A673 (cell line): ENCODE measurements at places on chromosomes 6 and 20. TPM values are rescaled to one million over a fixed set of nuclear protein-coding genes. Genes with fewer than 3 reads are reported as not detected.

GRCh38 chr20:63759377-63759901, 19.9 kb downstream of the SLC2A4RG start:
- no peaks in the 10 kb centered on the region for H3K27me3 ChIP-seq
- no peaks in the 10 kb centered on the region for H3K4me1 ChIP-seq
- H3K36me3 ChIP-seq = no peaks in the 10 kb centered on the region
- H3K27ac ChIP-seq = no peak overlapping the region
- H3K4me3 ChIP-seq = no peak overlapping the region

- no peaks in the 10 kb centered on the region for H3K27me3 ChIP-seq
- H3K27ac ChIP-seq = no peak overlapping the region
- no peaks in the 10 kb centered on the region for H3K36me3 ChIP-seq
- no peak for DNase-seq
These were observed 39.0 kb downstream of the ADGRF4 start for GRCh38 chr6:47737406-47737805.

Gene APOBEC2
- not detected in 2 replicates for total RNA-seq

DNA sequence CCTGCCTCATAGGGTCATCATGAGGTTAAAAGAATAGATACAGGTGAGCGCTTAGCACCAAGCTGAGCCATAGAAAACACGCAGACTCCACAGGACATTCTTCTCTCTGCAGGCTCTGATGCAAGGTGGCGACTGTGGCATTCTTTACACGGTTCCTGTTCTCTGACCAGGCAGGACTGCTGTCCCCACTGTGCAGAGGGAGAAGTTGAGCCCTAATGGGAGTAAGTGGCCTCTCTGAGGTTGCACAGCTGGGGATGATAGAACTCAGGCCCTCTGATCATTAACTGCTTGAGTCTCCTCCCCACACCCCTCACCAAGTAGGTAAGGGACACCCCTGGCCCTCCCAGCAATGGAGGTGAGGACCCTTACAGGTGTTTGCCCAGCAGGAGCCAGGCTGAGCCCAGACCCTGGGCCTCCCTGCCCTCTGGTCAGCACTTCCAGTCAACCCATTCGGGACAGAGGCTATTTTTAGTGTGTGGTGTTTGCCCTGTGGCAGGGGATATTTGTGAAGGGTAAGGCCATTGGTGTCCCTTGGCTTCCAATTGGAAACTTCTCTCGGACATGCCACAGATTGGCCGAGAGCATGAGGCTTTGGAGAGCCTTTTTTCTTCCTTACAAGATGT, 116.8 kb downstream of the VEGFA start:
- H3K4me3 ChIP-seq = no peak overlapping the region
- DNase-seq = no peak
- no peak overlapping the region for H3K27ac ChIP-seq
- no peaks in the 10 kb centered on the region for H3K4me1 ChIP-seq
- no peaks in the 10 kb centered on the region for H3K27me3 ChIP-seq

DNA sequence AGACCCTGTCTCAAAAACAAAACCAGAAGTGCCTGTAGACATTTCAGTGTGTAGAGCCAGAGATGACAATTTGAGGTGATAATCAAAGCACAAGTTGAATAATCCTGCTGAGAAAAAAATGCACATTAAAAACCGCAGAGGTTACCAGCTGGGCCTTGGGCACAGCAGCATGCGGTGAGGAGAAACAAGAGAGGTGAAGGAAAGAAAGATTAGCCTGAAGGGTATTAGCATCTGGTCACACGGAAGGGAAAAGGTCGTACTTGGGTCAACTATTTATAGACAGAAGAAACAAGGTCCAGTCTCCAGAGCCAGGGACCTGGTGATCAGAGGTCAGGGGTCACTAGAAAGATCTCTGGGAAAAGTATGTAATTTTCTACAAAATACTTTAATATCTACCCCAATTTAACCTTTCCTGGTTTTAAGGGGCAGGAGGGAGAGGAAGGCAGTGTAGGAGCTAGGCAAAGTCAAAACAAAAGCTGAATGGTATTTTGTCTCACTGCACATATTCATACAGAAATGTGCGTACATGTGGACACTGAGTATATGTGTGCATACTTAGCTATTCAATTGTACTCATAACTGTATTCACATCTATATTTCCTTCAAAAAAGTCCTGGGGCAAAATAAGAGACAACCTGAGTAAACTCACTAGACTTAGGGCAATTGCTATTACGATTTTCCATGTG, 10.1 kb downstream of the MAP7 start:
- no peaks in the 10 kb centered on the region for H3K4me1 ChIP-seq
- no peaks in the 10 kb centered on the region for H3K36me3 ChIP-seq
- no peak for DNase-seq
- H3K27ac ChIP-seq = no peak overlapping the region
- H3K4me3 ChIP-seq = no peak overlapping the region
- H3K27me3 ChIP-seq = peaks cover 16% of the 10 kb centered on the region

Gene DEFB132
- not detected in 2 replicates for total RNA-seq

GRCh38 chr6:110878751-110879522, 4.4 kb downstream of the AMD1 start:
- peak; percentile 56 for DNase-seq
- H3K27ac ChIP-seq = peak overlapping the region; percentile 60
- no peaks in the 10 kb centered on the region for H3K36me3 ChIP-seq
- H3K4me1 ChIP-seq = peaks cover 55% of the 10 kb centered on the region

GRCh38 chr6:1821164-1821512, 211.4 kb downstream of the FOXC1 start:
- no peaks in the 10 kb centered on the region for H3K36me3 ChIP-seq
- peaks cover 6% of the 10 kb centered on the region for H3K4me1 ChIP-seq
- peak overlapping the region; percentile 32 for H3K4me3 ChIP-seq

DNA sequence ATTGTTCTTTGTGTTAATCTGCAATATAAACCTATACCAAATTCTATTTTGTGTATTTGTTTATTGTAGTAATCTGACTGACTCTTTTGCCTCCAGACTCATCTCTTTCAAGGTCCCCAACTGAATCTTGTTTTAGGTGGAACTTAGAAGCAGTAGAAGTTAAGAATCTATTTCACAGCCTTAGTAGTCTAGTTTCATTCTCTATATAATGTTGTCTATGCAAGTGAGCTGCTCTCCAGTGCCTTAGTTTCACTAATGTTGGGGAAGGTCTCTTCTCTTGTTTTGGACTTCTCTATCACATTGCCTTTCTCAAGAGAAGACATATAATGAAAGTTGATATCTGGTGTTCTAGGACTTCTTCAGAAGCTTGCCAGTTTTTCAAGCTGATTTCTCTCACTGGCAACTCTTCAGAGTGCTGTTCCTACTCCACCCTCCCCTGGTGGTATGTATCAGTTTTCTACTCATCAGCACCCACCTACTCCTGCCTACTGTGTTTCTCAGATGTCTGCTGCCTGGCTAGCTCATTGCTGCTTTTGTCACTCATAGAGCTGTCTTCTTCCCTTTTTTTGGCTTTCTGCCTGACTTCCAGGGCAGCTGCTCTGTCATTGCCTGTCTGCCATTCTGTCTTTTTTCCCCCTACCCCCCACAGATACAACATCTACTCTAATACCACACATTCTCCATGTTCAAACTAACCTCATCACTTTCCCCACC, 82.1 kb downstream of the PTPRA start:
- peak; percentile 29 for DNase-seq
- H3K27ac ChIP-seq = no peak overlapping the region
- H3K27me3 ChIP-seq = no peaks in the 10 kb centered on the region
- H3K4me1 ChIP-seq = peaks cover 7% of the 10 kb centered on the region
- peaks cover 12% of the 10 kb centered on the region for H3K36me3 ChIP-seq
- H3K4me3 ChIP-seq = no peak overlapping the region

GRCh38 chr20:5969348-5969935, 19.0 kb downstream of the MCM8 start:
- no peaks in the 10 kb centered on the region for H3K4me1 ChIP-seq
- H3K4me3 ChIP-seq = no peak overlapping the region
- peaks cover 49% of the 10 kb centered on the region for H3K36me3 ChIP-seq
- peak; percentile 67 for DNase-seq
- no peaks in the 10 kb centered on the region for H3K27me3 ChIP-seq
- H3K27ac ChIP-seq = no peak overlapping the region

Gene ECHDC1
- 79.7 and 102 TPM in 2 replicates for total RNA-seq

DNA sequence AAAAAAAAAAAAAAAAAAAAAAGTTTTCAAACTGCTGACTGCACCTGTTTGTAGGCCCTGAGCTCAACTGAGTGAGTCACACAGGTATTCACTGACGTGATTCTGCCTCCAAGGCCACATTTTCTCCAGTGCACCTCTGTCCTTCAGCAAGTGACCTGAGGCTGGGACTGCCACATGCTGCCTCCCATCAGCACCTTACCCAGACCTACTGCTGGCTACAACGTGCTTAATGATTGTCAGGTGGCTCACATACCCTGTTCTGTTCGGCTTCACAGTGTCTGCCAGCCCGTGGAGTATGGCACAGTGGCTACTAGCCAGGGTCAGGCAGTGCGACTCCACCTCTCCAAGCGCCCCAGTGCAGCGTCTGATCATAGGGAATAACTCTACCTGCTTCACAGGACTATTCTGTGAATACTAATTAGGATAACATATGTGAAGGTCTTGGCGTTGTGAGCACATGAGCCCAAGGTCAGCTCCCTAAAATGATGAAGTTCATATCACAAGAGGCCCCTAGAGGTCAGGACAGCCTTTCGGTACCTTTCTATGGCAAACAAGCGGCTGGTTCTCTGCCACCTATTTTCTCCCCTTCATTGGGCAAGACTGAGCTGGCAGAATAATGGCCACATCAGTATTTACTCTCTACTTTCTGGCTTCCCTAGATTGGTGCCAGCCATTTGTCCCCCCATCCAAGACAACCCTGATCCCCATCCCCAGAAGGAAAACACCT, 28.1 kb downstream of the RIPOR3 start:
- no peak for DNase-seq
- H3K4me1 ChIP-seq = no peaks in the 10 kb centered on the region
- no peak overlapping the region for H3K4me3 ChIP-seq
- no peak overlapping the region for H3K27ac ChIP-seq

Gene DLK2
- total RNA-seq = 0.37 and 0.67 TPM in 2 replicates

GRCh38 chr6:90336388-90336947, 39.8 kb upstream of the BACH2 start:
- peaks cover 9% of the 10 kb centered on the region for H3K27me3 ChIP-seq
- no peak overlapping the region for H3K27ac ChIP-seq
- H3K4me1 ChIP-seq = no peaks in the 10 kb centered on the region
- H3K4me3 ChIP-seq = no peak overlapping the region
- DNase-seq = no peak

Gene KCNQ5
- 17.8 and 18.6 TPM in 2 replicates for total RNA-seq

- no peaks in the 10 kb centered on the region for H3K27me3 ChIP-seq
- H3K27ac ChIP-seq = no peak overlapping the region
- no peak overlapping the region for H3K4me3 ChIP-seq
- no peak for DNase-seq
- H3K36me3 ChIP-seq = no peaks in the 10 kb centered on the region
These were observed 63.2 kb upstream of the DUSP22 start for GRCh38 chr6:228881-229651.
